Cortex of kidney (tissue), 1 donor: ENCODE measurements at places on chromosomes 11 and 22.

GRCh38 chr11:68414496-68415221 is 45.9 kb upstream of the PPP6R3 start:
- no peak for DNase-seq

GRCh38 chr11:45233804-45234170 is 52.4 kb downstream of the SYT13 start:
- no peak for DNase-seq

GRCh38 chr11:127524618-127525017 is 524.0 kb upstream of the KIRREL3 start:
- DNase-seq: no peak

GRCh38 chr11:128240546-128240945 is 346.8 kb downstream of the ETS1 start:
- no peak for DNase-seq

DNA sequence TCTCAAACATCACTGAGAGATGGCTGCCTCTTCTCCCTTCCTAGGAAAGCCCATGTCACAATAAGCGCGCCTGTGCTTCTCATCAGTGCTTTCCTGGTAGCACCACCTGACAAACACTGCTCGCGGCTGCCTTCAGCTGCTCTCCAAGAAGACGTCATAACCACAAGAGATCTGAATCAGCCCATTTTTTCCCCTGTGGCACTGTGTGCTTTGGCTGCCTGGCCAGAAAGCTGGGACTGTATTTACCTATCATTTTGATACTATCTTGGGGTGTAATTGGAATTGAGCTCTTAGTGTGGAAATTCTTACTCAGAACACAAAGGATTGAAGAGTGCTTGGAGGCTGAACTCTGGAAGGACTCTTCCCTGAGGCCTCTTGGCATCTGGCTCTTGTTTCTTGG is 50.3 kb upstream of the EHF start:
- DNase-seq: no peak

DNA sequence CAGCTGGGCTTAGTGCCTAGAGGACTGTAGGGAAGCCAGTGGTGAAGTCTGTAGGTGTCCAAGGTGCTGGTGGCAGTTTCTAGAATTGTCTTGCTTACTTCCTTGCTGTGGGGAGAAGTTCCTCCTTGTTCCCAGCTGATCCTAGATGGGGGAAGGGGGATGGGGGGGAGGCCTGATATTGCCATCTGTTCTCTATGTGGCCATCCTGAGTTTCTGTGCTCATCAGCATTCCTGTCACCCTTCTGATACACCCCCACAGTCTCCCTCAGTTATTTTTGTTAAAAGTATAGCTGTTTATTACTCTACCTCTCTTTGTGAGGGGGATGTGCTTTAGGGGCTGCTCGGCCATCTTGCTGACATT is 36.5 kb downstream of the MADD start:
- DNase-seq: no peak
